ENCODE measurements at places on chromosomes 11 and 22.

- no peak for DNase-seq
These were observed 114.6 kb upstream of the GRK3 start for GRCh38 chr22:25449781-25450317.

GRCh38 chr11:123110397-123110796 lies 48.5 kb upstream of the HSPA8 start:
- DNase-seq, result no peak

- peak; percentile 43 for DNase-seq
These were observed at the start of gene BIK for GRCh38 chr22:43110444-43110926. TSS of gene BIK (plus strand) at chr22:43110750. CDS start at chr22:43124023, 13,273 bp downstream.

DNA sequence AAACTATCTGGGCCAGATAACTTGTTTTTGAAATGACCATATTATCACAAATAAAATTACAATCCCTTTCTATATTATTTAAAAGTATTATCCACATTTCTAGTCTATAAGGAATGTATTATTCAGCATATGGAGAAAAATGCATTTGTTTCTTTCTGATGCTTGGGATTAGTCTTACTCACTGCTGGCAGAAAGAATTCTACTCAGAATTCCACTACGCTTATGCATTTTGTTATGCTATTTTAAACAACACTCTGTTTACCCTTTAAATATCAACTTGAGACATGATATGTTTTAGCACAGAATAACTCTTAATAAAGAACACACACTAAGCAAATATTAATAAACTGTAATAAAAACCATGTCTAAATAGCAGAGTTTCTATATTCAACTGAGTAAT lies 77.6 kb upstream of the ANO3 start:
- DNase-seq, result no peak

DNA sequence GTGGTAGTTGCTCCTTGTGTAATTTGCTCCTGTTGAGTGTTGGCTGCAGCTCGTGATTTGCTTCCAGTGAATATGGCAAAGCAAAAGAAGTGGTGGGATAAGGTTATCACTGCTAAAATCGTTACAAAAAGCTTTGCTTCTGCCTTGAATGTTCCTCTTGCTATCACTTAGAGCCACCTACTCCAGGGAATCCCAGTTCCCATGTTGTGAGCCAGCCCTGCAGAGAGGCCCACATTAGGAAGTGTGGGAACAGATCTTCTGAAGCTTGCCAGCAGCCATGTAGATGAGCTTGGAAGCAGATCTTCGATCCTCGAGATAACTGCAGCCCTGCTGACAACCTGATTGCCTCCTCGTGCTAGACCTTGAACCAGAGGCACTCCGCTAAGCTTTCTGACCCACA lies 71.0 kb downstream of the SPECC1L start:
- DNase-seq, result no peak

- DNase-seq, result no peak
These were observed 981.3 kb downstream of the OPCML start for GRCh38 chr11:132551016-132551415.

- no peak for DNase-seq
These were observed 117.6 kb downstream of the ARHGAP8 start for GRCh38 chr22:44870021-44870420.

GRCh38 chr11:96314326-96315020 lies 28.5 kb downstream of the MAML2 start:
- no peak for DNase-seq

DNA sequence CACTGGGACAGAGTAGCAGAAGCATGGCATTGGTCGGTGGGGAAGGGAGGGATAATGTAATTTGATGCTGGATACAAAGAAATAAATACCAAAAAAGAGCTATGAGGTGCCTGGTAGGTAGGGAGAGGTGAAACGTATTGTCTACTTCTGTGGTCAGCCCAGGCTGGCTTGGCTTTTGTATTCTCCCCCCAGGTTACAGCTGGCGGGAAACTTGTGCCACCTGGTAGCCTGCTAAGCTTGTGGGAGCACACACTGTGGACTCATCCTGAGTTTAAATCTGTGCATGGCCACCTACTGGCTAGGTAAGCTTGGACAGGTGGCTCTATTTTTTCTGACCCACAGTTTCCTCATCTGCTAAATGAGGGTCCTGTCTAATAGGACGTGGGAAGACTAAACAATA lies 165.2 kb upstream of the E2F8 start:
- DNase-seq, result no peak

- no peak for DNase-seq
These were observed 403 bp upstream of the SBF2 start for GRCh38 chr11:10294290-10294953.

GRCh38 chr11:8232849-8233606 lies 30.6 kb downstream of the LMO1 start:
- no peak for DNase-seq

DNA sequence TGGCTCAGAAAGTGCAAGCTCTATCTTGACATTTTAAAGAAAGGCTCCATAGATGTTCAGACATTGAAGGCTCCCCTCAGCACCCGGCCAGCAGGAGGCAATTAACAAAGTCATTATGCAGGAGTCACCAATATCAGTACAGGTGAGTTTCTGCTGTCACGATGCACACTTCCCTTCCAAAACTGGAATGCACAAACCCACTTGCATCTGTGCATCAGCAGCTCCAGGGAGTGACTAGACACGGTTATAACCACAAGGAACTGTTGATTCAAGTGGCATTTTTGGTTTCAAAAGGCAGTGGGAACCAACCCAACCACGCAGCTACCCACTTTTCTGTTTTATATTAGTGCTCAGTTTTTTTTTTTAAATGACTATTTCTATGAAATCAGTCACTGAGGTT lies 293.9 kb upstream of the NARS2 start:
- DNase-seq, result no peak

DNA sequence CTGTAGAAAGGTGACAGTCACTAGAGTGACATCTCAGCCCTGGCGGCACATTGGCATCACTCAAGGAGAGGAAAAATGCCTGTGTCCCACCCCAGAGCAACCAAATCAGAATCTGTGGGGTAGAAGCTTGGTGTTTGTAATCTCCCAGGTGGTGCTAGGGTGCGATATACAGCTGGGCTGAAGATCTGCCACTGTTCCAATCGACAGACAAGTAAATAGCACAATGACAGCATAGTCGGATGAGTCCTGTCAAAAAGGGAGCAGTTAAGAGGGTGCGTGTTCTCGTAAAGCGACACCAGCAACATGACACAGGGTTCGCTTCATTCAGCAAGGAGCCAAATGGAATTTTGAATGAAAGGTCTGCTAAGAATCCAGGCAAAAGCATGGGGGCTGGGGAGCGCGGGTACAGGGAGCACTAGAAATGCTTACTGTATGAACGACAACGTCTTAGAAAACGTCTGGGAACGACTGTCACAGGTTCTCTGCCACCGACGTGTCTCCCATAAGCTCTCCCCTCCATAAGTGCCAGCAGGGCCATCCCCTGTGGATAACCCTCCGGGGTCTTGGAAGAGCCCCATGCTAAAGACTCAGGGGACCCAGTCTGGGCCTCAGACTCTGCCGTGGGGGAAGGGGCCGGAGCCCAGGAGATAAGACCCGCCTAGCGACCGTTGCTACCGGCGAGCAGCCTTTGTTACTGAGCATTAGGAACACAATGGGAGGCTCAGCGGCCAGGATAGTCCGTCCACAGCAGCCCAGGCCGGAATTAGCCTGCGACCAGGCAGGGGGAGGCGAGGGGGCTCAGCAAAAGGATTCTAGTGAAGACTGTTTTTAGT lies 20.8 kb downstream of the ADA2 start:
- no peak for DNase-seq

DNA sequence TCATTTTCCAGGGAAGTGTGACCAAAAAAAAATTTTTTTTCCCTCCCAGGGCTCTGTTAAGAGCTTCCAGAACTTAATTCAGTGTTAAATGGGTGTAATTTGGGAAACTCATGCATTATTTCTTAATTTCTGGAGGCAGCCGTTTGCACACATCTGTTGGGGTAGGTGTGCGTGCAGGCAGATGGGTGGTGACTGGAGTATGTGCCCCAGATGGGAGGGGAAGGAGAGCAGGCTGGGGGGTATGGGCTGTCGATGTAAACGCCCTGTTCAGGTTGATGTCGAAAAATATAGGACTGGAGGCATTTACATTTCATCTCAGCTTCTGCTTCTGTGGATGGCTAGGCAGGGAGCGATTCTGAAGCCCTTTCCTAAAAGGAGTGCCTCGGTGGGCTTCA lies 13.7 kb upstream of the SHISAL1 start:
- DNase-seq, result no peak

- no peak for DNase-seq
These were observed 193.6 kb downstream of the FAM76B start for GRCh38 chr11:95595973-95596489.

DNA sequence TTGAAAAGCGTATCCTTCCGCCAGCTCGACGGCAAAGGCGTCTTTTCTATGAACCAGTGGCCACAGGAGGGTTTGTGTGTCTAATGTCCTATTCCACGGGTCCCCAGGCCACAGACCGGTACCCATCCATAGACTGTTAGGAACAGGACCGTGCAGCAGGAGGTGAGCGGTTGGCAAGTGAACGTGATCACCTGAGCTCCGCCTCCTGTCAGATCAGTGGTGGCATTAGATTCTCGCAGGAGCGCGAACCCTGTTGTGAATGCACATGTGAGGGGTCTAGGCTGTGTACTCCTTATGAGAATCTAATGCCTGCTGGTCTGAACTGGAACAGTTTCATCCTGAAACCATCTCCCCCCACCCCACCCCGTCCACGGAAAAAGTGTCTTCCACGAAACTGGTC lies 62.7 kb upstream of the KCNQ1OT1 start:
- DNase-seq, result no peak

DNA sequence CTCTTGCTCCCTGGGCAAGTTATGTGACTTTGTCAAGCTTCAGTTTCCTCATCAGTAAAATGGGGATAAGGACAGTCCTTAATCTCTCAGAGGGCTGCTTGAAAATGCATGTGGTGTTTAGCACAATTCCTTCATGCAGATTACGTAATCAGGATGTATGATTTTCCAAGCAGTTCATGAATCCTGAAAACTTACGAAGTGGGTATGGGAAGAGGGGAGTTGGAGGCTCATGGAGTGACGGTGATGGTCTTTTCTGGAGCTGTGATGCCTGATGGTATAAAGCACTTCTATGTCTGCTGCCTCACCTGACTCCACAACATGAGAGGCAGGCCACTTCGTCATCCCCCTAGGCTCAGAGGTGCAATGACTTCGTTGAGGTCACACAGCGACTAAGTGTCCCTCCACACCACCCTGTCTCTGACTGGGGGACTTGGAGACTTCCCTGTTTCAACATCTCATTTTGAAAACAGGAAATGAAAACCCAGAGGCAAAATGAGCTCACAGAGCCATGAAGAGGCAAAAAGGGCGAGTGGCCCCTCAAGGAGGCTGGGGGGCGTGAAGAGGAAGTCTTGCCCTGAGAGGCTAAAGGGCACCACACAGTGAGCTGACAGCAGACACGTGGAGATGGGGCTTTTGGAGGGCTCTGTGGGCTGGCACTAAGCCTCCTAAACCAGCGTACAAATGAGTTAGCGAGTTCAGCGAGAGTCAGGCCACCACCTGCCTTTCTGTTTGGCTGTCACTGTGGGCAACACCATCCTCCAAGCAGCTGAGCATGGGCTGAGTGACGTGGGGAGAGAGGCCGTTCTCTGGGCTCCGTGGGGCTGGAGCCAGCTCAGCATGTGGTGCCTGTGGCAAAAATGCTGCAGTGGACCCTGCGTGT lies 10.1 kb downstream of the MCM5 start:
- DNase-seq, result peak; percentile 18

DNA sequence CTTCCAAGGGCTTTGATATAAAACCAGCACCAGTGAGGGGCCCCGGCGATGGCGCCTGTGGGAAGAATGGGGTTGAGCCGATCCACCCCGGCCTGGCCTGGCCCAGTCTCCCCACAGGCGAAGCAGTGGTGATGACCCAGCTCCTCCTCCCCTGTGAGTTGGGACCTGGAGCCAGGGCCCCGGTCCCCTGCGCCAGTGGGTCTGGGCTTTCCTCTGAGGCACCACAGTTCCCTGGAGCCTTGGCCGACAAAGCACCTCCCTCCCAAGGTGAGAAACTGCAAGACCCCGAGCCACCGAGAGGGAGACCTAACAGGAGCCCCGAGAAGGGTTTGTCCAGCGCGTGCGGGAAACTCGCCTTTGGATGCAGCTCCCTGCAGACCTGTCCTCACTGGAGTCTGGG lies 942.9 kb downstream of the BRD1 start:
- DNase-seq, result no peak

GRCh38 chr11:125177543-125177942 lies 13.0 kb downstream of the PKNOX2 start:
- DNase-seq, result no peak

DNA sequence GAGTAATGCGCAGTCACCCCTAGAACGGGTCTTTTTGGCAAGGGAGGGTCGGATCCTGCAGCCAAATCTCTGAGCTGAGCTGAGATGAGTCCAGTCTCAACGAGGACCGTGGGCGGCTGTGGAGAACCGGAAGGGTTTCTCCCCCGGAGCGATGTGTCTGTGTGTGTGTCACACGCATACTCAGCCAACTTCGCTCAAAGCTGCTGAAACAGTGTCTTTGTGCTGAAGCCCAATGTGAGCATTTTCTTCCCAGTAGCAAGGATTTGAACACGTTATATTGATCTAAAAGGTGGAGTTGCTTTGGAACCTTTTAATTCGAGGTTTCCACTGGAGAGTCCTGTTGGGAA lies 1.4 kb upstream of the CELSR1 start:
- DNase-seq, result no peak

- DNase-seq, result no peak
These were observed 14.1 kb upstream of the ALKBH3 start for GRCh38 chr11:43866520-43866919.

DNA sequence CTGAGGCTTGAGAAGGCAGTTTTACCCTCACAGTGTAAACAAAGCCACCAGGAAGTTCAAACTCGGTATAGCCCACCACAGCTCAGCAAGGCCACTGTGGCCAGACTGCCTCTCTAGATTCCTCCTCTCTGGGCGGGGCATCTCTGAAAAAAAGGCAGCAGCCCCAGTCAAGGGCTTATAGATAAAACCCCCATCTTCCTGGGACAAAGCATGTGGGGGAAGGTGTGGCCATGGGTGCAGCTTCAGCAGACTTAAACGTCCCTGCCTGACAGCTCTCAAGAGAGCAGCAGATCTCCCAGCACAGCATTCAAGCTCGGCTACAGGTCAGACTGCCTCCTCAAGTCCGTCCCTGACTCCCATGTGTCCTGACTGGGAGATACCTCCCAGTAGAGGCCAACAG lies 69.7 kb downstream of the TTC28 start:
- DNase-seq, result no peak

DNA sequence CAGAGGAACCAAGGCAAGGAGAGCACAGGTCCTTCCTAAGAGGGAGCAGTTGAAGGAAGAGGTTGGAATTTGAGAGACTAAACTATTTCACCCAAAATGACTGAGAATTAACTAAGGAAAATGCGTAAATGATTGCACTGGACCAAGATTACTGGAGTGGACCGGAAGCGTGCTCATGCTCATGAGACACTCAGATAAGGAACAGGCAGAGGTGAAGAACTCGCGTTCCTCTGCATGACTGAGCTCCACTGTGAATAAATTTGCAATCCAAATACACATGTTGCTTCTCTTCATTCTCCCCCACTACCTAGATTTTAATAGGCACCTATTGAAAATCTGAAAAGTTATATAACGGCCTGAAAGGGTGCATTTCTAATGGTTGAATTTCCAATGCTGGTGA lies 207.0 kb downstream of the KIRREL3 start:
- no peak for DNase-seq

- DNase-seq, result no peak
These were observed 6.4 kb upstream of the KRTAP5-10 start for GRCh38 chr11:71558996-71559395.

Data from CD4-positive, alpha-beta T cell treated with Interleukin-15 for 4 hours (primary cell).